ENCODE measurements at places on chromosomes 2 and 18.

- DNase-seq: no peak
These were observed 8.2 kb downstream of the CYP26B1 start for GRCh38 chr2:72139471-72139873.

DNA sequence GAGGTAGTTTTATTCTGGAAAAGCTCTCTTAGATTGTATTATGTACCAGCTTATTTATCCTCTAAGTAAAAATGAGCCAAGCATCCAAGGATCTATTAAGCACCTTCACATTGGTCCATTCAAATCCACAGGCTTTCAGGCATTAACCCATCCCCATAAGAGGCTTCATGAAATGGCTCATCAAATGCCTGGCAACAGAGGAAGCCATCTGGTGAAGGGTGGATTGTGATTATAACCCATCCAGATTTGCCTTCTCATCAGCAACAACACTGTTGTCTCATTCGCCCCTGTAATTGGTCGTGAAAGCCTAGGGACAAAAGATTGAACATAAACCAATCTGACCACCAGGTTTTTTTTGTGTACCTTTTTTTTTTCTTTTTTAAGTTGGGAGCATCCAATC is 134.3 kb upstream of the TACR1 start:
- DNase-seq: no peak

- DNase-seq: no peak
These were observed 7.9 kb downstream of the RDH14 start for GRCh38 chr2:18552351-18553077.

- no peak for DNase-seq
These were observed 18.0 kb downstream of the SLC9A2 start for GRCh38 chr2:102637358-102637757.

GRCh38 chr18:29078273-29078672 is 901.3 kb upstream of the CDH2 start:
- no peak for DNase-seq

- no peak for DNase-seq
These were observed 3.3 kb downstream of the PTGR3 start for GRCh38 chr18:75205514-75206132.

- DNase-seq: no peak
These were observed 107.4 kb downstream of the CLIP4 start for GRCh38 chr2:29222381-29223179.

GRCh38 chr2:167293172-167293781 is 405.0 kb downstream of the XIRP2 start:
- DNase-seq: no peak

- DNase-seq: no peak
These were observed 110.0 kb upstream of the ETAA1 start for GRCh38 chr2:67286981-67287759.
